Right atrium auricular region (tissue), 2 donors: ENCODE measurements at places on chromosomes 13 and 19. TPM values are rescaled to one million over a fixed set of nuclear protein-coding genes. Genes with fewer than 3 reads are reported as not detected.

ODAD3 gene
- 0.22 TPM for total RNA-seq

CYP4F2 gene
- total RNA-seq, result not detected

SMIM44 gene
- total RNA-seq, result not detected

ISYNA1 gene
- 24.1 TPM for total RNA-seq

ADGRE2 gene
- total RNA-seq, result 1.1 TPM

CGB7 gene
- total RNA-seq, result not detected

THSD1 gene
- 6.5 TPM for total RNA-seq

GFY gene
- not detected for total RNA-seq

UBE2L5 gene
- 1.1 TPM for total RNA-seq

NLRP9 gene
- not detected for total RNA-seq

POSTN gene
- total RNA-seq, result 81.2 TPM

GSX1 gene
- not detected for total RNA-seq

CADM4 gene
- total RNA-seq, result 9.6 TPM

PNMA8B gene
- total RNA-seq, result 1.0 TPM

RASAL3 gene
- 1.7 TPM for total RNA-seq

PRKCSH gene
- 82.8 TPM for total RNA-seq

- peaks cover 16% of the 10 kb centered on the region for H3K4me1 ChIP-seq
- peak overlapping the region; percentile 47 for H3K4me3 ChIP-seq
- H3K27ac ChIP-seq, result no peak overlapping the region
- DNase-seq, result no peak
- no peaks in the 10 kb centered on the region for H3K36me3 ChIP-seq
- no peaks in the 10 kb centered on the region for H3K27me3 ChIP-seq
Observed at GRCh38 chr19:7500811-7501450, 12.1 kb upstream of the PEX11G start.

DNA sequence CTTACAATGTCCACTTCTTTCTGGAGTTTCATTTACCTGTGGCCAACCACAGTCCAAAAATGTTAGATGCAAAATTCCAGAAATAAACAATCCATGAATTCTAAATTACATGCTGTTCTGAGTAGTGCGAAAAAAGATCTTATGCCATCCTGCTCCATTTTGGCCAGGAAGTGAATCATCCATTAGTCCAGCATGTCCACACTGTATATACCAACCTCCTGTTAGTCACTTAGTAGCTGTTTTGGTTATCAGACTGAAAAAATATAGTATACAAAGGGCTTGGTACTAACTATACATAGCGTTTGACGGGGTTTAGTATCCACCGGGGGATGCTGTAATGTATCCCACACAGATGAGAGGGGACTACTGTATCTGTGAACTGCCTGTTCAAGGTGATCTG, 618.0 kb upstream of the ARGLU1 start:
- no peak for DNase-seq
- H3K27ac ChIP-seq, result no peak overlapping the region
- no peaks in the 10 kb centered on the region for H3K36me3 ChIP-seq
- H3K27me3 ChIP-seq, result no peaks in the 10 kb centered on the region
- H3K4me1 ChIP-seq, result no peaks in the 10 kb centered on the region

DNA sequence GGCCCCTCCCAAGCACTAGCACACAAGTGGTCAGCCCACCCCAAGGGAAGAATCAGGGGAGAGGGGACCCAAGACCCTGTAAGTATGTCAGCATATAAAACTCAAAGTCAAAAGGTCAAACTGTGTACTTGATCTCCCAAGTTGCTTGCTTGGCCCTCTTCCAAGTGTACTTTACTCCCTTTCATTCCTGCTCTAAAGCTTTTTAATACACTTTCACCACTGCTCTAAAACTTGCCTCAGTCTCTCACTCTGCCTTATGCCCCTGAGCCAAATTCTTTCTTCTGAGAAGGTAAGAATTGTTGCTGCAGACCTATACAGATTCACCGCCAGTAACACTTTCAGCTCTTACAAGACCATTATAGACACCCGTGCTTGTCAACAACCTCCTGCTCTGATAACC, 15.1 kb upstream of the RNASEH2B start:
- no peak overlapping the region for H3K4me3 ChIP-seq
- no peaks in the 10 kb centered on the region for H3K27me3 ChIP-seq
- H3K36me3 ChIP-seq, result no peaks in the 10 kb centered on the region
- H3K27ac ChIP-seq, result no peak overlapping the region

DNA sequence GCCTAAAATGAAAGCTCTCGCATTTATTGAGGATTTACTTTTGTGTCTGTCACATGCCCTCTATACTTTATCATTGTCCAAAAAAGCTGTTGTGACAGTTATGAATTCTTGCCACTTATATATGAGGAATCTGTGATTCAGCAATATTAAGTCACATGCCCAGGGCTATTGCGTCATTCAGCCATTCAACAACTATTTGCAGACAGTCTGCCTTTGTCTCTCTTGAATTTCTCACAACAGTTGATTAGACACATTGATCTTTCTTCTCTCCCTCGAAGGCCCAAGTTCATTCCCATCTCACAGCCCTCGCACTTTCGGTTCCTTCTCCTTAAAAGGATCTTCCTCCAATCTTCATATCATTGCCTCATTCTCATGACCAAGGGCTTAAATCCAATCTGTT, 342.6 kb downstream of the MZT1 start:
- no peak for DNase-seq
- H3K27me3 ChIP-seq, result no peaks in the 10 kb centered on the region
- no peak overlapping the region for H3K27ac ChIP-seq

DNA sequence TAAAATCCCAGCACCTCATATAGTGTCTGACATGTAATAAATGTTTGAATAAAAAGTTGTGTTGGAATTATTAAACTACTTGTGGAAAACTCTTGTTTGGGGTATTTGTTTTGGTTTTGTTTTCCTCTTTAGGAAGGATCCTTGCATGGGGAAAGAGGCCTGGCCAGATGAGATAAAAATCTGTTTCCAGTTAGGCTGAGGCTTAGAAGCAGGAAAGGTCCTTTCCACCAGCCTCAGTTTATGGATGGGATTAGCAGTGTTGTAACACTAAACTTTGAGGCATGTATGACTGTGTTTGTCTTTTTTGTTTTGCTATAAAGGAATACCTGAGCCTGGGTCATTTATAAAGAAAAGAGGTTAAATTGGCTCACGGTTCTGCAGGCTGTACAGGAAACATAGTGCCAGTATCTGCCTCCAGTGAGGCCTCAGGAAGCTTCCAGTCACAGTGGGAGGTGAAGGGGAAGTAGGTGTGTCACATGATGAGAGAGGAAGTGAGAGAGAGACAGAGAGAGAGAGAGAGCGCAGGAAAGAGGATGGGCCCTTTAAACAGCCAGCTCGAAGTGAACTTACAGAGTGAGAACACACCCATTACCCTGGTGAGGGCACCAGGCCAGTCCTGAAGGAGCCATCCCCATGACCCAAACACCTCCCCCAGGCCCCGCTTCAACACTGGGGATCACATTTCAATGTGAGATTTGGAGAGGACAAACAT, 21.6 kb downstream of the SPATA13 start:
- H3K27ac ChIP-seq, result no peak overlapping the region
- no peak for DNase-seq
- no peaks in the 10 kb centered on the region for H3K4me1 ChIP-seq
- no peak overlapping the region for H3K4me3 ChIP-seq
- H3K27me3 ChIP-seq, result no peaks in the 10 kb centered on the region

GRCh38 chr19:5149932-5150901, 181.3 kb downstream of the KDM4B start:
- no peaks in the 10 kb centered on the region for H3K27me3 ChIP-seq
- DNase-seq, result no peak
- H3K27ac ChIP-seq, result no peak overlapping the region
- H3K36me3 ChIP-seq, result peaks cover 24% of the 10 kb centered on the region

- H3K36me3 ChIP-seq, result no peaks in the 10 kb centered on the region
- H3K27me3 ChIP-seq, result no peaks in the 10 kb centered on the region
- peak overlapping the region; percentile 71 for H3K27ac ChIP-seq
Observed at GRCh38 chr13:112770504-112770903, 80.7 kb downstream of the ATP11A start.

GRCh38 chr19:10292206-10292788, 2.5 kb downstream of the ICAM5 start:
- H3K4me3 ChIP-seq, result peak overlapping the region; percentile 7
- H3K27ac ChIP-seq, result no peak overlapping the region
- DNase-seq, result no peak
- peaks cover 65% of the 10 kb centered on the region for H3K27me3 ChIP-seq
- no peaks in the 10 kb centered on the region for H3K4me1 ChIP-seq
- H3K36me3 ChIP-seq, result no peaks in the 10 kb centered on the region

- H3K4me1 ChIP-seq, result no peaks in the 10 kb centered on the region
- no peak for DNase-seq
- no peaks in the 10 kb centered on the region for H3K27me3 ChIP-seq
- peaks cover 14% of the 10 kb centered on the region for H3K36me3 ChIP-seq
- H3K27ac ChIP-seq, result no peak overlapping the region
Observed at GRCh38 chr19:6209680-6210079, 70.1 kb downstream of the MLLT1 start.

DNA sequence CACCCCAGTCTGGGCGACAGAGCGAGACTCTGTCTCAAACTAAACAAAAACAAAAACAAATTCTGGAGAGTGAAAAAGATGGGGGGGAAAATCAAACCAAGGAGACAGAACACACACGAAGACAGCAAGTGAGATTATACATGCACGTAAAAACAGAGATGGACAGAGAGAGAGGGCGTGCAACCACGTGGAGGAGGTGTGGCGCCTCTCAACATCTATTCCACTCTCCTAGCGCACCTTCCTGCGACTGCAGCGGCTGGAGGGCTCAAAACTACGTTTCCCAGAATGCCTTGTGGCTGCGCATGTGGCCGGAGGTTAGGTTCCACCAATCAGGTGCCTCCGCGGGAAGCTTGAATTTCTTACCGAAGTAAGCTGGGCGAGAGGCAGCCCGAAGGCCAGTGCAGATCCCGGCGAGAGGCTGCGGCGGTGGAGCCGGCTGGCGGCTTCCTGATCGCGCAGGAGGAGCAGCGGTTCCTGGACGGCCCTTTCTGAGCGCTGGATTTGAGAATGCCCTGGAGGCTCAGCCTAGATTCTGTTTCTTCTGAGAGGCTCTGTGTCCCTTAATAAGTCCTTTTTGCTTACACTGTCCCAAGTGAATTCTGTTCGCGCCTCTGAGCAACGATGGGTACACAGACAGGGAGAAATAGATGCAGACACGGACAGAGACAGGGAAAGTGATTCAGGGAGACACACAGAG, 13.1 kb upstream of the NANOS2 start:
- no peaks in the 10 kb centered on the region for H3K36me3 ChIP-seq
- no peak overlapping the region for H3K4me3 ChIP-seq
- DNase-seq, result peak; percentile 83
- no peaks in the 10 kb centered on the region for H3K27me3 ChIP-seq

GRCh38 chr19:12953799-12954611, 3.0 kb downstream of the GADD45GIP1 start:
- H3K4me1 ChIP-seq, result peaks cover 43% of the 10 kb centered on the region
- H3K27me3 ChIP-seq, result no peaks in the 10 kb centered on the region
- no peak for DNase-seq
- H3K36me3 ChIP-seq, result peaks cover 58% of the 10 kb centered on the region
- peak overlapping the region; percentile 60 for H3K27ac ChIP-seq

- H3K36me3 ChIP-seq, result no peaks in the 10 kb centered on the region
- H3K4me1 ChIP-seq, result peaks cover 14% of the 10 kb centered on the region
- H3K27ac ChIP-seq, result no peak overlapping the region
Observed at GRCh38 chr13:113013303-113013702, 44.3 kb downstream of the MCF2L start.

- no peaks in the 10 kb centered on the region for H3K4me1 ChIP-seq
- H3K27ac ChIP-seq, result no peak overlapping the region
Observed at GRCh38 chr19:14022469-14022868, 5.5 kb upstream of the RLN3 start.

DNA sequence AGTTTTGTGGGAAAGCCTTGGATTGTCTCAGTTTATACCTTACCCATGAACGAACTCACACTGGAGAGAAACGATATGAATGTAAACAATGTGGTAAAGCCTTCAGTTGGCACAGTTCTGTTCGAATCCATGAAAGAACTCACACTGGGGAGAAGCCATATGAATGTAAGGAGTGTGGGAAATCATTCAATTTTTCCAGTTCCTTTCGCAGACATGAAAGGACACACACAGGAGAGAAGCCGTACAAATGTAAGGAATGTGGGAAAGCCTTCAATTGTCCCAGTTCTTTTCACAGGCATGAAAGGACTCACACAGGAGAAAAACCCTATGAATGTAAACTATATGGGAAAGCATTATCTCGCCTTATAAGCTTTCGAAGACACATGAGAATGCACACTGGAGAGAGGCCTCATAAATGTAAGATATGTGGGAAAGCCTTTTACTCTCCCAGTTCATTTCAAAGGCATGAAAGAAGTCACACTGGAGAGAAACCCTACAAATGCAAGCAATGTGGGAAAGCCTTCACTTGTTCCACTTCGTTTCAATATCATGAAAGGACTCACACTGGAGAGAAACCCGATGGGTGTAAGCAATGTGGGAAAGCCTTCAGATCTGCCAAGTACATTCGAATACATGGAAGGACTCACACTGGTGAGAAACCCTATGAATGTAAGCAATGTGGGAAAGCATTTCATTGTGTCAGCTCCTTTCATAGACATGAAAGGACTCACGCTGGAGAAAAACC, 7.5 kb upstream of the ZNF440 start:
- H3K4me1 ChIP-seq, result no peaks in the 10 kb centered on the region
- H3K27ac ChIP-seq, result no peak overlapping the region
- peaks cover 19% of the 10 kb centered on the region for H3K36me3 ChIP-seq
- H3K27me3 ChIP-seq, result no peaks in the 10 kb centered on the region

DNA sequence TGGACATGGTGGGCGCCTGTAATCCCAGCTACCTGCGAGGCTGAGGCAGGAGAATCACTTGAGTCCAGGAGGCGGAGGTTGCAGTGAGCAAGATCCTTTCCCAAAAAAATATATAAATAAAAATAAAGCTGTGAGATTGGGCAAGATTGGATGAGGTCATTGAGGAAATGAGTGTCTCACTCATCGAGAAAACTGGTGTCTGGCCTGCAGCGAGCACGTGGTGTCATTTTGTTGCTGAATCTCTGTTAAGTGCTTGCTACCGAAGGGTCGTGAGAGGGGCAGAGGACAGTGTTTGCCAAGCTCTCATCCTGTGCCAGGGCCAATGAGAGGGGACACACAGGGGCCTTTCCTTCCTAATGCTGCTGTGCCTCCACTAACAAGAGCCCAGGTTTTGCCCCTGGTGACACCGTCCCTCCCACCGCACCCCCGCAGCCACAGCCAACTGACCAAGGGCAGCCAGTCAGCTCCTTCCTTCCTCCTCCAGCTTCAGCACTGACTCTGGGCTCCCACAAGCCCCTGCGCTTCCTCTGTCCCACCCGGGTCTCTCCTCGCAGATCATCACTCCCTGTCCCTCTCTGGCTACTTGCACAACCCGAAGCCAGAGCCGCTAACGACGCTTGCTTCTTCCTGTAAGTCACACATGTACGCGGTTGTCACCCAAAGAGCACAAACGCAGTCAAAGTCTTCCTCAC, 3.2 kb downstream of the POLD1 start:
- no peaks in the 10 kb centered on the region for H3K27me3 ChIP-seq
- DNase-seq, result no peak
- no peak overlapping the region for H3K27ac ChIP-seq

- H3K27ac ChIP-seq, result no peak overlapping the region
- no peaks in the 10 kb centered on the region for H3K27me3 ChIP-seq
- no peak overlapping the region for H3K4me3 ChIP-seq
- DNase-seq, result no peak
Observed at GRCh38 chr19:33246709-33247440, 21.2 kb upstream of the SLC7A10 start.

GRCh38 chr19:30689474-30689873, 317.3 kb downstream of the ZNF536 start:
- no peaks in the 10 kb centered on the region for H3K36me3 ChIP-seq
- no peak for DNase-seq
- no peak overlapping the region for H3K4me3 ChIP-seq

GRCh38 chr19:28170066-28170465, 1042.9 kb downstream of the UQCRFS1 start:
- no peaks in the 10 kb centered on the region for H3K36me3 ChIP-seq
- H3K27ac ChIP-seq, result no peak overlapping the region
- no peaks in the 10 kb centered on the region for H3K27me3 ChIP-seq
- no peak for DNase-seq
- no peak overlapping the region for H3K4me3 ChIP-seq
